ENCODE measurements at places on chromosomes 4 and X. TPM values are rescaled to one million over a fixed set of nuclear protein-coding genes. Genes with fewer than 3 reads are reported as not detected.

Gene MAGEE2
- total RNA-seq = not detected

GRCh38 chr4:8314691-8315255 is 45.2 kb downstream of the HTRA3 start:
- no peak for DNase-seq

- DNase-seq = no peak
Measured at GRCh38 chr4:145709843-145710242, 29.9 kb downstream of the C4orf51 start.

Gene PLP1
- total RNA-seq = 1.4 TPM

Gene COL25A1
- total RNA-seq = 7.6 TPM

GRCh38 chr4:139403462-139403861 is 50.5 kb upstream of the RAB33B start:
- DNase-seq = no peak

DNA sequence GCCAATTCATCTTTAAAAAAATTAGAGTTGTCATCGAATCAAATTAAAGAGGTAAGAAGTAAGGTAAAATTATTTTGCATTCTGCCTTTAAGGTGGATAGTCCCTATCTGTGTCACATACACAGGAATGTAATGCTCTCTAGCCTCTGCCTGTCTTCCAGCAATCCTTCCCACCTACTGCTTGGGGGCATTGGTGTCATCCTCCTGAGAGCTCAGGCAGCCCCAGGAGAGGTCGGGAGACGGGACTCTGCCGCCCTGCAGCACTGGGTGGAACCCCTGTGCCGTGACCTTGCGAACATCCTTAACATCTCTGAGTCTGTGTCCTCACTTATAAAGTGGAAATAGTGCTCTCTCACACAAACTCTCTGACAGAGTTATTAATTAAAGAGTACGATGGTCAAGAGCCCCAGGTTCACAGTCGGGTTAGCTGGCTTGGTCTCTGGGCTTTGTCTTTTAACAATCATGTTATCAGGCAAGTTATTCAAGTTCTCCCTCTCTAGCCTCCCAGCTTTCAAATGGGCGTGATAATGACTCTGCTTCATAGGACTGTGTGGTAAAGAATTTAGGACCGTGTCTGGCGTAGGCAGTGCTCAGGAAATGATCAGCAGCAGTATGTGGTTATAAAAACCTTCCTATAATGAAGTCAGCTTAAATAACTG is 10.2 kb downstream of the TLR3 start:
- no peak for DNase-seq

Gene TBX22
- total RNA-seq = 24.3 TPM
